Gastrocnemius medialis (tissue), 4 donors: ENCODE measurements at places on chromosomes 13 and 19. TPM values are rescaled to one million over a fixed set of nuclear protein-coding genes. Genes with fewer than 3 reads are reported as not detected.

Gene SYNE4
- total RNA-seq = 0.36 TPM

Gene PTGIR
- total RNA-seq = 1.7 TPM

DNA sequence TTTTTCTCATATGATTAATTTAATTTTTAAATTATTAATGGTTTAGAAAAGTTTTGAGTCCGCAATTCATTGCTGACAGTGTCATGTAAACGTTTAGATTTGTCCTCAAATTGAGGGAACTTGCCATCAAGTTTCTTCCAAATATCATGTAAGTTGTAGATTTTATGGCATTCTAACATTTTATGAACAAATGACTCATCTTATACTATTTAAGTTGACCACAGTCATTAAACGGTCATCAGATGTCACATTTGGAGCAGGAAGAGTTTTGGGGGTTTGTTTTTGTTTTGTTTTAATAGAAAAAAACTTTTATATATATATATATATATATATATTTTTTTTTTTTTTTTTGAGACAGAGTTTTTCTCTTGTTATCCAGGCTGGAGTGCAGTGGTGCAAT is 4.3 kb downstream of the ZNF114 start:
- H3K36me3 ChIP-seq = no peaks in the 10 kb centered on the region
- peaks cover 11% of the 10 kb centered on the region for H3K4me1 ChIP-seq
- H3K27ac ChIP-seq = no peak overlapping the region
- no peak for DNase-seq
- H3K4me3 ChIP-seq = no peak overlapping the region

DNA sequence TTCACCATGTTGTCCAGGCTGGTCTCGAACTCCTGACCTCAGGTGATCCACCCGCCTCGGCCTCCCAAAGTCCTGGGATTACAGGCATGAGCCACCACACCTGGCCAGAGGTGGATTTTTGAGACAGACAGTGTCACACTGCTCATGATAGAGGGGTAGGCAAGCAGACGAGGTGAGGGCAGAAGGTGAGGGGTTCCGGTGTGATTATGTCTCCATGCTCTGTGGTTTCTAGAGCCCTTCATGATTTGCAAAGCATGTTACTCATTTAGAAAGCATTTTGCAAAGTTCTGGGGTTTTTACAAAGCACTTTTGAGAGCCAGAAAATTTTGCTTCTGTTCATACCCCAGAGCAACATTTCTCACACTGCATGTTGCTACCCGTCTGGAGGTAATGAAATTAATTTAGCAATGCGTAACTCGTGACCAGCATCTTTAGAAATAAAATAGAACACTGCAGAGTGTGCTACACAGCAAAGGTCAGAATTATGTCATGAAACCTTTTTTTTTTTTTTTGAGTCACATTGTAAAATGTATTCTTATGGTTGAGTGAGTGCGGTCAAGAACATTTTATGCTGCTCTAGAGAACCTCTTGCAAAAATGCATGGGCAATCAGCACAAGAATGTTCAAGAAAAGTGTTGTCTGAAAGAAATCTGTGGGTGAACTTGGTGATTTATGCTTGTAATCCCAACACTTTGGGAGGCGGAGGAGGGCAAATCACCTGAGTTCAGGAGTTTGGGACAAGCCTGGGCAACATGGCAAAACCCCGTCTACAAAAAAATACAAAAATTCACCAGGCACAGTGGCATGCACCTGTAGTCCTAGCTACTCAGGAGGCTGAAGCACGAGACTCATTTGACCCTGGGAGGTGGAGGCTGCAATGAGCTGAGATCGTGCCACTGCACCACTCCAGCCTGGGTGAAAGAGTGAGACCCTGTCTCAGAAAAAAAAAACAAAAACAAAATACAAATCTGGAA is 58.0 kb downstream of the MAP4K1 start:
- no peaks in the 10 kb centered on the region for H3K27me3 ChIP-seq
- peak overlapping the region; percentile 28 for H3K27ac ChIP-seq
- no peaks in the 10 kb centered on the region for H3K4me1 ChIP-seq
- H3K4me3 ChIP-seq = no peak overlapping the region
- peaks cover 82% of the 10 kb centered on the region for H3K36me3 ChIP-seq

DNA sequence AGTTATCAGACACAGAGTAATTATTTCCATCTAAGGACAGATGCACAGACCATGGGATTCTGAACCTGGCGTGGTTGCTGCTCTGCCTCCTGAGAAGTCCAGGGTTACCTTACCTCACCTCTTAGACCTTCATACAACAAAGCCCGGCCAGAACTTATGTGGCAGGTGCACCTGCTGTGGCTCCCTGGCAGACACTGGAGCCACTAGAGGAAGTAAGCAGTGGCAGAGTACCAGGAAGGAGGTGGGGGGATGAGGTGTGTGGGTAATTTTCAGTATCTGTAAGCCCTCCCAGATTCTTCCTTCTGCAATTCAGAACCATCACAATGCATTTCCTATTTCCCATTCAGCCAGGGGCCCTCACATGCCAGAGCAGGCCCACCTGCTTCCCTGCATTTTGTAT is 106.1 kb upstream of the DOCK9 start:
- DNase-seq = no peak
- H3K27ac ChIP-seq = no peak overlapping the region
- H3K4me3 ChIP-seq = no peak overlapping the region
- no peaks in the 10 kb centered on the region for H3K36me3 ChIP-seq
- no peaks in the 10 kb centered on the region for H3K27me3 ChIP-seq

Gene RFPL4AL1
- total RNA-seq = not detected

Gene CCDC8
- 0.46 TPM for total RNA-seq
